ENCODE measurements at places on chromosomes 6 and 20.

DNA sequence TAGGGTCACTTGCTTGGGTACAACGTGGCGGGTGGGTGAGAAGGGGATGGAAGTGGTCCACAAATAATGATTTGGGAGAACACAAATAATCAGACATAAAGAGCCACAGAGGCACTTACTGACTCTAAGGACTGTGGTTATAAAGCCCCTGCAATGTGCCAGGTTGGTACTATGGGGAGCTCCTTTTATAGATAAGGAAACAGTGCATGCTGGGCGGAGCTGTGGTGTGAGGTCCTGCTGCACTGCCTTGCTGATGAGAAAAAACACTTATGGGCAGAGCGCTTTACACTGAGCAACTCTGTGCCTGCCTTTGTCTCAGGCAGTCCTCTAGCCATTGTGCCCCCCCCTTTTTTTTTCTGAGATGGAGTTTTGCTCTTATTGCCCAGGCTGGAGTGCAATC is 29.1 kb upstream of the SCRT2 start:
- no peaks in the 10 kb centered on the region for H3K27me3 ChIP-seq
- H3K4me1 ChIP-seq = no peaks in the 10 kb centered on the region
- no peak overlapping the region for H3K4me3 ChIP-seq
- DNase-seq = no peak

GRCh38 chr6:105186576-105186975 is 6.8 kb upstream of the POPDC3 start:
- H3K4me3 ChIP-seq = no peak overlapping the region
- DNase-seq = no peak
- no peak overlapping the region for H3K27ac ChIP-seq
- H3K4me1 ChIP-seq = no peaks in the 10 kb centered on the region
- H3K36me3 ChIP-seq = peaks cover 3% of the 10 kb centered on the region

DNA sequence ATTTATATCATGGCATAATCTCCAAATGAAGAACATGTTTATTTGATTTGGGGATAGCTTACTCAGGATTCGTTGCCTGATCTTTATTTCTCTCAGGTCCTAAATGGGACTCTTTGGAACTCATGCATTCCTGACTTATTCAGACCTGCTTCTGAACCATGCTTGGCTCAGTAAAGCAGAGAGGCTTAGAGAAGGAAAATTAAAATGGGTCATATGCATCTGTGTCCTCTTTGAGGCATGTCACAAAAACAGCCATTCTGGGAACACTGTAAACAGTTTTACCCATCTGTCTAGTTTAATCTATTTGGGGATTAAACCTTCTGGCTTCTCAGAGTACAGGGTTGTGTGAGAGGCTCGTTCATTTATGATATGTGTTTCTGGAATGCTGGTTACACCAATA is 1017.3 kb downstream of the KIF16B start:
- no peak overlapping the region for H3K27ac ChIP-seq
- no peaks in the 10 kb centered on the region for H3K4me1 ChIP-seq
- DNase-seq = no peak
- H3K4me3 ChIP-seq = no peak overlapping the region

- H3K27me3 ChIP-seq = no peaks in the 10 kb centered on the region
- H3K36me3 ChIP-seq = no peaks in the 10 kb centered on the region
Measured at GRCh38 chr6:118565311-118565960, 17.3 kb downstream of the PLN start.

- no peak overlapping the region for H3K4me3 ChIP-seq
- H3K27me3 ChIP-seq = no peaks in the 10 kb centered on the region
- no peak overlapping the region for H3K27ac ChIP-seq
- no peak for DNase-seq
- no peaks in the 10 kb centered on the region for H3K4me1 ChIP-seq
- no peaks in the 10 kb centered on the region for H3K36me3 ChIP-seq
Measured at GRCh38 chr6:118931436-118931835, 3.5 kb downstream of the MCM9 start.

Data from breast epithelium (tissue), 4 donors.